Skeletal muscle cell (primary cell): ENCODE measurements at places on chromosomes 2 and 18.

- DNase-seq, result no peak
Measured at GRCh38 chr2:105596411-105596921, 148.2 kb upstream of the NCK2 start.

- peak; percentile 5 for DNase-seq
Measured at GRCh38 chr2:121018136-121019061, 266.6 kb downstream of the TFCP2L1 start.

GRCh38 chr18:45854036-45854586, 28.6 kb downstream of the SIGLEC15 start:
- no peak for DNase-seq

GRCh38 chr2:64442801-64443429, 11.0 kb upstream of the LGALSL start:
- DNase-seq, result no peak

DNA sequence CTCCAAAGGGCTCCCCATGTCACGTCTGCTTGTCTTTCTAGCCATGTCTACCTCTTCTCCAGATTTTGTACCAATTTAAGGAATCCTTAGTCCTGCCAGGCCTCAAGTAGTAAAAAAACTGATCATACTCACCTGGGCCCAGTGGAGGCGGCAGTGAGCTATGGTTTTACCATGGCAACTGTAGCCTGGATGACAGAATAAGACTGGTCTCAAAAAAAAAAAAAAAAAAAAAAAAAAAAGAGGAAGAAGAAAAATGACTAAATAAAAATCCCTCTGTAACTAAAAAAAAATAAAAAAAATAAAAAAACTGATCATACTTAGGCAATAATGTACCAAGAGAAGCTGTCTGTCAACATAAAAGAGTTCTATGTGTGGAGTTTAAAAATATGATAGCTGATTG, 221.6 kb downstream of the NR4A2 start:
- no peak for DNase-seq

DNA sequence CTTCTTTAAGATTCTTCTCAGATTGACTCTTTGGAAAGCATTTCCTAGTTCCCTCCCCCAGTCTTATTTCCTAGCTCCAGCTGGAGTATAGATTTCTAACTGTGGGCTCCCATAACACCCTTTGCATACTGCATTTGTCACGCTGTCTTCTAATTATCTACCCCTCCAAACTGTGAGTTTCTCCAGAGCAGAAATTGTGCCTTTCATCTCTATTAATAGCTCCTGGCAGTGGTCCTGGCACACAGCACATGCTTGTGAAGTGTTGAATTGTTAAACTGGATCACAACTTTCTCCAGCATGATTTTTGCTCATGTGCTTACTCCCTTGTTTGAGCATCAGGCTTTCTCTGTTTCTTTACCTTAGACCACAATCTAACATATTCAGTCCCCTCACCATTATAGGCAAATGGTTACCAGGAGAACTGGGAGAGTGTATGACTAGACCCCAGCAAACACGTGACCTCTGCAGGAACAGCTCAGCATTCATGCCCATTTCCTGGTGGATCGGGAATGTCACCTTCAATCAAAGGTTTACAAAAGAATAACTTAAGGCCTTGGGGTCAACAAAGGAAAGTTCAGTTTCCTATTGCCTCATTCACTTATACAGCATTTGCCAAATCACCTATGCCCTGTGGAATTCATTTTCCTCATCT, 175.7 kb upstream of the TANK start:
- no peak for DNase-seq

DNA sequence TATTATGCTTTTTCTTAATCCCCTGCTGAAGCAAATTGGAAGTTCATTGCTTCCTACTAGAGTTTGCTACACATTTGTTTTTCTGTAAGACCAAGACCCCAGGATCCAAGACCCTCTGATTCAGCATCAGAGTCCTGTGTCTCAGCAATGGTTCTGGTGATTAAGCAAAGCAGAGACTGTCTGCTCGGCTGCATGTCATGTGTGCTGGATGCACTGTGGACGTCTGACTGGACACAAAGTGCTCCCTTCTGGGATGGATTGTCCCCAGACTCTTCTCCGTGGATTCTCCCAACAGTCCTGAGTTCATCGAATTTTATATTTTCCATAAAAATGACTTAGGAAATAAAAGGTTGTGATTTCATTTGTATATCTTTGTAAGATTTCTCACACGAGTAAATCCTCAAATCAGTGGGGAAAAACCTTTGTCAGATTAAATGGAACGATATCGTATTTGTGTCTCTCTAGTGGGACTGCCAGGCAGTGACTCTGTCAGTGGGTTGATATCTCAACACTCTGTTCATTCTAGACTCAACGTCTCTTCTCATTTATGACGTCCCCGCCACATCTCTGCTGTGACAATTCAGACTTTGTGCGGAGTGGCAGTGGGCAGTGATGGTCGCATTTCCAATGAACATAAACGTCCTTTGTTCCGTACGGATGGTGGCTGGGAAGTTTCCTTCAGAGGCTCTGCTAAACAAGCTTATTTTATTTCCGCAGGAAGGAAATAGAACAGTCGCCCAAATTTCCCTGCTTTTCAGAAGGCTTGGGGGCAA, 58.6 kb downstream of the NCAPH start:
- no peak for DNase-seq

DNA sequence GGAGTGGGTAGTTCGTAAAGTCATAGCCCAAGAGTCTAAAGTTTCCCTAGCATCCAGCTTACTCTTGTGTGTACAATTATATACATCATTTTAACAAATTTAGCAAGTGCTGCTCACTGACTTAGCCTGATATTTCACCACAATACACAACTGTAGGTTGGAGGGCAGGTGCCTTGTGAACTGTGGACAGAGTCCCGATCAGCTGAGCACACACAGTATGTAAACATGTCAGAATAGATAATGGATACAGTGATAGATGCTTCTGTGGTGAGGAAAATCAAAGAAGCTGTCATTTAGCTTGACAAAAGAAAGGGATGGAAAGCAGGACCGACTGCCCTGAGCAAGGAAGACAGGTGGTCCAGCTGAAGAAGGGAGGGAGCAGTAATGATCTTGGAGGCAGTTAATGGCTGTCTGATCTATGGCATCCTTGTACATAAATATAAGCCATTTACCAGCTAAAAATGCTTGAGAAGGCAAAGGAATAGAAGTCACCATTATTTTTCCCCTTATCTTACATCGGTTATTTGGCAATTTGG, 372.8 kb upstream of the UBE2E3 start:
- DNase-seq, result no peak

DNA sequence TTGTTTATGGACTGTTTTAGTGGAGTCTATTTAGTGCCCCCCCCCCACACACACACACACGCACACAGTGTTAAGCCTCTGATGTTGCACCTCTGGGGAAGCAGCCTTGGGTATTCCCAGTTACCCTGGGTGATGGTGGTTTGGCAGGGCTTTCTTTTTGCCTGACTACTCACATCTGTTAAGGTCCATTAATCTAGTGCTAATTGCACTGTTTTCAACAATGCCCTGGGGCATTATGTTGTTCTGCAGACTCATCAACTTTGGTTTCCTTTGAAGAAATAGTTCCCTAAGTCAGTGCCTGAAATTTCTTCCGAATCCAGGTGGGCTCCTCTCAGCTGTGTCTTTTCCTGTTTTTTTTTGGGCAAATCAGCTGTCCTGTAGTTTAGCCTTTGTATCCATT, 34.7 kb downstream of the SPOPL start:
- DNase-seq, result no peak

- no peak for DNase-seq
Measured at GRCh38 chr18:35244671-35245070, 3.8 kb downstream of the ZNF397 start.

- DNase-seq, result no peak
Measured at GRCh38 chr2:136990316-136990715, 225.0 kb downstream of the THSD7B start.

DNA sequence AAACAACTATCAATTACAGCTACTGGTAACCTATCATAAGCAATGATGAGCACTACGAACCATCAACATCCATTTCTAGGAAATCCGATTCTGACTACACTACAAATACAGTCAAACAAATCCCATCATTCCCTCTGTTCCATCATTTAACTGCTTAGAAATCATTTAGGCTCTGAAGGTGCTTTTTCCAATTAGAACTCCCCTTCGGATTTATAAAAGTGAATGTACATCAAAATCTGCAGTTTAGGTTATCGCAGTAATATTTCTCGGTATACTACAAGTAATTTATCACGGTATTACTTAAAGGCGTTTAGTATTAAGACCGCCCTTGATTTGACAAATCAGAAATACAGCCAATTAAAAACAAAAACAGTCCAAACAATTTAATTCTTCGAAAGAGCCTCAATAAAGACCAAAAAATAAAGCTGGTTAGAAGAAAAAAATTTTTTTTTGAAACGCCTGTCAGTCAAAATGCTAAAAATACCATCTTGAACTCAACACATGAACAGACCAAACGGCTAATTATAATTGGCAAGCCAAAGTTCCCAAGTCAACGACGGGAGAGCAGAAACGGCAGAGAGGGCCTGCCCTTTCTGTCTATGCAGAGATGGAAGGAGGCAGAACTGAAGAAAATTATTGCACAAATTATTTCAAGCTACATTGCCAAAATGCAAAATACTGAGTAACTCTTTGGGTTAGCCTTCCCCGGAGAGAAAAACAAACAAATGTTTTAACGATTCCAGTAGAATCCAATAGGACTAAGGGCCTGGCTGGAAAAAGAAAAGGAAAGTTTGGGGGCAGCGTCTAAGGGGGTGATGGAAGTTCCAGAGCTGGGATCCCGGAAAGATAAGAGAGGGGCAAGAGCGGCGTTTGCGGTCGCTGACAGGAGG, 1.2 kb downstream of the VPS54 start:
- DNase-seq, result no peak

DNA sequence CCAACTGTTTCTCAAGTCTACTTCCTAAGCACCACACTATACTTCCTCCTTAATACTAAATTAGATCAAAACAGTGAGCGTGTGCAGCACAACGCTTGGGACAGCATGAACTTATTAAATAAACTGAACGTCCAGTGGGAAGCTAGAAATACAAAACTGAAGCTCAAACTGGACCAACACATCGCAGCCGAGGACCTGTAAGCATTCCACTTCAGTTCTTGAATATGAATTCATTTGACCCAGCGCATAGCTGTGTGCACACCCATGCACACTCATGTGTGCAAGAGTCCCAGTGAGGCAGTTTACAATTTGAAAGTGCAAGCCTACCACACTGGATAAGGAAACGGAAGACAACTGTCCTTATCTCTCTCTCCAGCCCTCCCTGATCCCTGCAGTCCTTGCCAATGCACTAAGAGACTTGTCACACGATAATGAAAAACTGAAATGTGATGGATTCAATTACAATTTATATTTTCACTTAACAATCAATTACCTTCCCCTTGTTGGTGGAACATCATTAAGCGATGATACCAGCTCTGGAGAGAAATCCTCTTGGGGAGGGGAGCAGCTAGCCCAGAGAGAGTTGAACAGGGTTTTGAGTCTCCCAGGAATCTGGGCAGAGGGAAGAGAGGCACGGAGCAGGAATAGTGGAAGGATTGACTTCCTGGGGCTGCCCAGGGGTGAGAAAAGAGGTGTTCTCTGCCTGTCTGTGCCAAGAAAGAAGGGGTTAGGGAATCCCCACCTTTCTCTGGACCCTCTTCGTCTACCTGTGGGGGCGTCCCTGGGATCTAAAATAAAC, 186.5 kb upstream of the KLHL29 start:
- DNase-seq, result no peak

- DNase-seq, result no peak
Measured at GRCh38 chr2:131115752-131116151, 10.6 kb downstream of the PLEKHB2 start.

DNA sequence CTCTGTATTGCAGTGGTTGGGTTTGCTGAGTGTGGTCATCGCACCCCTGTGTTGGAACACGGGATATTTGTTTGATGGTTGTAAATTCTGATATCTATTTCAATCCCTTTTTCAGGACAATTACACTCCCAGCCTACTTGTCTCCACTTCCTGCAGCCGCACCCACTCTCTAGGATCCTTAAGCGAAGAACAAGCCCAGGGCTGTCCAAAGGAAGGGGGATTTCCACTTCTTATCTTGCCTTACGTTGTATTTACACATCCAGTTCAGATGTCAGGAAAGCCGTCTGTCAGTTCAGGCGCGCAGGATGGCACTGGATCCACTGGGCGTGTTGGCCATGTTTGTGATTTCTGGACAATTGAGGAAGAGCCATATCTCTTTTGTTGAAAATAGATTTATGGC, 834.5 kb upstream of the SALL3 start:
- DNase-seq, result no peak

- no peak for DNase-seq
Measured at GRCh38 chr2:238064376-238064775, 3.6 kb downstream of the SCLY start.

DNA sequence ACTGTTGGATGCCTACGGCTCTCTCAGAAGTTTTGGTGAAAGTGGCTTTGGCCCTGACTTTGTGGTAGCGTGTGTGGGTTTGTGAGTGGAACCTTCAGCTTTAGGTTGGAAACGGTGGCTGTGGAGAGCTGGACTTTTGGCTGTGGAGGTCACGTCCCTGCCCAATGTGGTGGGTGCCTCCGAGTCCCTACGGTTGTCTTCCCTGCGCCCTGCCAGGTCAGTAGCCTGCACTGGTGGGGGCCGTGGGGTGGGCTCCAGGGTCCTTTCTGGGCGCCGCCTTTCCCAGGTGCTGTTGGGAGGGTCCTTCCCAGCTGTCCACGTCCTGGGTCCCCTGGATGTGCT, 11.1 kb downstream of the COLEC11 start:
- no peak for DNase-seq

- DNase-seq, result peak; percentile 48
Measured at GRCh38 chr2:61759718-61760117, 94.1 kb downstream of the FAM161A start.

GRCh38 chr2:190804182-190804795, 76.3 kb upstream of the GLS start:
- DNase-seq, result no peak

- no peak for DNase-seq
Measured at GRCh38 chr18:25473008-25473407, 121.0 kb upstream of the ZNF521 start.

GRCh38 chr2:11387843-11388242, 43.4 kb upstream of the ROCK2 start:
- no peak for DNase-seq

- DNase-seq, result no peak
Measured at GRCh38 chr2:156526950-156527636, 90.9 kb downstream of the GPD2 start.

DNA sequence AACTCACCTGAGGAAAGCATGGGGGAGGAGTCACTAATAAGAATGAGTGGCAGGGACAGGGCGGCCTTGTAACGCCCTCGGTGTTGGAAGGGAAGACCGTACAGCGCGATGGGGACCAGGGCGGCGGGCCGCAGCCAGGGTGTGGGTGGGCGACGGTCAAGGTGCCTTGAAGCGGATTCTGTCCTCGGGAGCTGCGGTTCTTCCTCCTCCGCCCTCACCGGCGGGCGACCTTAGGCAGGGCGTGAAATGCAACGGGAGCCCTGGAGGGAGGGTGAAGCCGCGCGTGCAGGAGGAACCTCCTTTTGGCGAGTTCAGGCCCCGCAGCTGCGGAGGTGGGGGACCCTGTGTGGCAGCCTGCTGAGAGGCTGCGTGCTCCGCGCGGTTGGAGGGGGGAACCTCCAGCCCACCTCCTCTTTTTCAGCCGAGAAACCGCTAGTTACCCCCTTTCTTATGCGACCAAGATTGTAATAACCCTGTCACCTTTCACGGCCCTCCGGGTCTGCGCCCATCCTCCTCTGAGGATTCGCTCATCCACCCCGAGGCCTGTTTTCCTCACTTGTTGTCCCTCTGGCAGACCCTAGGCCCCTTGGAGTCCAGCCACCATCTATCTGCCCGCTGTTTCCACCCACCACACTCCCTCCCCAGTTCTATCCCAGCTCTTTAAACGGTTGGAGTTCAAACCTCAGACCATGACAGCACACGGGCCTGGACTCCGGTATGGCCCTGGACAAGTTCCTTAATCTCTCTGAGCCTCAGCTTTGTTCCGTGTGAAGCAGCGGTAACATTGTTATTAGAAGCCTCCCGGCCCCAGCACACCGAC, 823 bp upstream of the RNU2-63P start:
- DNase-seq, result no peak
